ENCODE measurements at places on chromosomes 5 and 9.

- DNase-seq = no peak
These were observed 124.2 kb downstream of the TRIO start for GRCh38 chr5:14267166-14267838.

- no peak for DNase-seq
These were observed 538.2 kb downstream of the CCDC171 start for GRCh38 chr9:16090907-16091629.

DNA sequence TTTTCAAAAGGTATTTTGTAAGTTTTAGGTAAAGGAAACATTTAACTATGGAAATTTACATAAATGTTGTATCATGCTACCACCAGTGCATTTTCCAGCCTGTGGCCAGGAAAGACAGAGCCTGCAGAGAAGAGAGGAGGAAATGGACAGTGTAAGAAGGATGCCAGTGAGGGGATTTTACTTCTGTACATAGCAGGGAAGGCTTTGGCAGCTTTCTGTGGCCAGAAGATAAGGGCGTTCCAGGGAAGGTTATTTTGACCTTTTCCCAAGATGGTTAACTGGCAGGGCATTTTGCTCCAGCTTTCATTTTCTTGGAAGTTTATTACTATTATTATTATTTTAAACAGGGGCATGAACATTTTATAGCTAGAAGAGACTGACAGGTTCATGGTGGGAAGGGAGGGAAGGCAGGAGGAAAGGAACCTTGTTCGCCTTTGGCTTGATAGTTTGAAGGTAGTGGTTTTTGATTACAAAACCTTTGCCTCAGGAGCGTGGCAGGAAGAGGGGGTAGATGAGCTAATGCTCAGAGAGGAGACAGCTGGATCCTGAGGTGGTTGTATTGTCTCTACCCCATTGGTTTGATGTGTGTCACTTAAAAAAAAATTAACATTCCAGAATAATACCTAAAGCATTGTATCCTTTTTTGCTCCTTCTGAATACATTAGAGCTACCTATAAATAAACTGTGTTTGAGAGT lies 4.1 kb downstream of the ISOC1 start:
- DNase-seq = no peak

GRCh38 chr5:84425365-84425881 lies 40.7 kb upstream of the EDIL3 start:
- no peak for DNase-seq

GRCh38 chr9:93945400-93946337 lies 9.5 kb downstream of the BARX1 start:
- no peak for DNase-seq

GRCh38 chr5:3595006-3595961 lies at the start of gene IRX1:
Gene IRX1, plus strand, starts transcription at chr5:3595832. Its CDS starts 274 bp downstream, at chr5:3596106.
- no peak for DNase-seq

DNA sequence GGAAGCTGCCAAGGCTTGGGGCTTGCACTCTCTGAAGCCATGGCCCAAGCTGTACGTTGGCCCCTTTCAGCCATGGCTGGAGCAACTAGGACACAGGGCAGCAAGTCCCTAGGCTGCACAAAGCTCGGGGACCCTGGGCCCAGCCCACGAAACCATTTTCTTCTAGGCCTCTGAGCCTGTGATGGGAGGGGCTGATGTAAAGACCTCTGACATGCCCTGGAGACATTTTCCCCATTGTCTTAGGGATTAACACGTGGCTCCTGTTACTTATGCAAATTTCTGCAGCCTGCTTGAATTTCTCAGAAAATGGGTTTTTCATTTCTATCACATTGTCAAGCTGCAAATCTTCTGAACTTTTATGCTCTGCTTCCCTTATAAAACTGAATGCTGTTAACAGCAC lies 83.0 kb upstream of the DAP start:
- no peak for DNase-seq

DNA sequence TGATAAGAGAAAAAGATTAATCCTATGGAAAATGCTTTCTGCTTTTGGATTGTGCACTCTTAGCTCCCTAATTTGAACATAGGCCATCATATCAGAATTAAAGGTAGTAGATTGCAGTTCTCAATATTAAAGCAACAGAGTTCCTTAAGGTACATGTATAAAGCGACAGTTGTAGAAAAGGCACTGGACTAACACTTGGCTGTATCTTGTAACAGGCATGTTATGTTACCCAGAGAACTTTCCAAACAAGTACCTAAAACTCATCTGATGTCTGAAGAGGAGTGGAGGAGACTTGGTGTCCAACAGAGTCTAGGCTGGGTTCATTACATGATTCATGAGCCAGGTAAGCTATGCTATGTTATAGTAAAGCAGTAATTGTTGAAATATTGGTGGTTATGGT lies 3.3 kb upstream of the SECISBP2 start:
- DNase-seq = no peak

GRCh38 chr5:94395468-94395867 lies 222.9 kb downstream of the KIAA0825 start:
- DNase-seq = no peak

GRCh38 chr9:14903040-14903439 lies 7.2 kb downstream of the FREM1 start:
- no peak for DNase-seq

All from effector CD8-positive, alpha-beta T cell (primary cell).